ENCODE measurements at places on chromosomes 11 and 22.

DNA sequence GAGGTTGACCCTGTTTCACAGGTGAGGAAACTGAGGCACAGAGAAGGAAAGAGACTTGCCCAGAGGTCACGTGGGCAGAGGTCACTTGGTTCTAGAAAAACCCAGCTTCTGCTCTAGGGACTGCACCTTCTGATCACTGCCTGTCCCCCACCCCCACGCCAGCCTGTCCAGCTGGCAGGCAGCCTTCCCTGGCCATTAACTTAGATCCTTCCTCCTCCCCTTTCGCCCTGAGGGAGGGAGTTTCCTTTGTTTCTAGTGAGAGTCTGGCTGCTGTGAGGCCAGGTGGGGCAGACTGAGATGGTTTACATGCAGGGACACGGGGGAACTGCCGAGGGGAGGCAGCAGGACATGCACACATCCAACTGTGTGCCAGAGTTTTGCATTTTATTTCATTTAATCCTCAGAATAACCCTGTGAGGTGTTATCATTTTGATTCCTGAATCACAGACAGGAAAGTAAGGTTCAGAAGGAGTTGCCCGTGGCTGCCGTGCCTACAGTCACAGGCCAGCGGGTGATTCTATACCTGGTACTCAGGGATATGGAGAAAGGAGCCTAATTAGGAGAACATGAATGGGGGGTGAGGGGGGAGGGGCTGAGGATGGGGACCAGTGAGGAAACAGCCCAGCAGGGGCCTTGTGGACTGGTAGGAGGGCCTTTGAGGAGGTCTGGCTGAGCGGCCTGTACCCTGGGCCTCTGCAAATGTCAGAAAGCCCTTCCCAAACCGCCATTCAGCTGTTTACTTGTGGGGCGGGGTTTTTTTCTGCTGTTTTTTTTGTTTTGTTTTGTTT, 3.4 kb downstream of the FAM83F start:
- no peak for DNase-seq

GRCh38 chr11:3121416-3121815, 43.7 kb downstream of the OSBPL5 start:
- DNase-seq: no peak

DNA sequence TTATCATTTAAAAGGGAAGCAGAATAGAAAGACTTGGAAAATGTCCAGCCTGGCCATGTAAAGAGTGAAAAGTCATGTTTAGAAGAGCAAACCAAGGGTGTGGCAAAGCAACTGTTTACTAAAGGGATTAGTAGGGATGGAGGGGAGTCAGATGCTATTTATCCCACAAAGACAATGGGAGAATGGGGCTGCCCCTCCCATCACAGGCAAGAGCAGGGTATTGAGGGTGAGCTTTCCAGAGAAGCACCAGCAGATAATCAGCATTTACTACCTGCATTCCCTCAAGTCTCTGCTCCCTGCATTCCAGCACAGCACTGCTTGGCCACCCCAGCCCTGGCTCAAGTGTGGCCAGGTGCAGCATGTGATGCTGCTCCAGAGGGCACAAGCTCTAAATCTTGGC, 18.5 kb upstream of the QSER1 start:
- no peak for DNase-seq

DNA sequence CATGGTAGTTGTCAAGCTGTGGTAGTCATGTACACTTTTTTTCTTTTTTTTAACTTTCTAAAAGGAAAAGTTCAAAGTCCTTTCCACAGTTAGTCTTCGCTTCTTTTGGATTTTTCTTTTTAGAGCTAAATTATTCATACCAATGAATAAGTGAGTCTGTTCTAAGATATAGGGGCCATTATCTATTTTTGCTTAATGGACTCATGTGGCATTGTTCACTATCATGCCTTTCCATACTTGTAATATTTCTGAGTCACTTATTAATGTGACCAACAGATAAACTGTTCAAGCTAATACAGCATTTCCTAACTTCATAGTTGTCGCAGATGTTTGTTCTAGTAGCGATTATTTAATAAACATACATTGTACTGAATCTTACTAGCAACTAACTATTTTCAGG, 8.0 kb upstream of the B3GNT6 start:
- DNase-seq: no peak

DNA sequence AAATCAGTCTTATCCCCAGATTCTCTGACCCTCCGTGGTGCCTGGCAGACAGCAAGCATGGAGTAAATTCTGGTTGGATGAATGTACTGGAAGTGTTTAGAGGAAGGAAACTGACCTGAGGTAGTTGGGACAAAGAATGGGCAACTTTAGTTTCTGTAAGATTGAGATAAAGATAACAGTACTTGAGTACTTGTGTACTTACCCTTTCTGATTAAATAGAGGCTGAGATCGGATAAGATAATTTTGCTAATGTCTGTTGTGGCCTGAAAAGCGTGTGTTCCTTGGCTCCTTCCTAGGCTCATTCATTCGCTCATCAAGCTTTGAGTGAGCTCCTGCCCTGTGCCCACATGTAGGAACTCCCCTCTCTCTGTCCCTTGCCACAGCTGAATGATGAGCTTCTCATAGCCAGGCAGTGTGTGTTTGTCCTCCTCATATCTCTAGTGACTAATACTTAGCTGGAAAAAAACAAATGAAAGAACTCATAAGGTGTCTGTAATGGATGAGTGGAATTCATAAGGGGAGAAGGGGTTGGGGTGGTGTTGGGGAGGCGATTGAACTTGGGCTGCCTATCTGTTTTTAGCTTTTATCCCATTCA, 118.1 kb downstream of the DBX1 start:
- DNase-seq: no peak
